COR-L47 (cell line): ENCODE measurements at places on chromosomes 2 and 18.

DNA sequence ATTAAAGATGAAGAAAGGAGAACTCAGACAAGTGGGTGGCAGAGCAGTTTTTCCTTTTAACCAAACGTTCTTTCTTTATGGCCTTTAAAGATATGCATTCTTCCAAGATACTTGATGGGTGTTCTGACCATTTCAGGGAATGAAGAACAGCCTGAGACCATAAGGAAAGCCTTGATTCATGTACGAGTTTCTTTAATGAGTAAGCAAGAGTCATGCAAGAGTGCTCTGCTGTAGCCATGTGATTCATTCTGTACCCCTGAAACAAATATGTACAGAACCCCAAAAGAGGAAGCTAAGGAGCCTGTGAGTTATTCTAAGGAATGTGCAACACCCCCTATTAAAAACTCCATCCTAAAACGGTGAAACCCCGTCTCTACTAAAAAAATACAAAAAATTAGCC lies 372.8 kb downstream of the MTX2 start:
- no peak for DNase-seq

- DNase-seq = no peak
Observed at GRCh38 chr2:1645761-1646476, 98.4 kb downstream of the PXDN start.

DNA sequence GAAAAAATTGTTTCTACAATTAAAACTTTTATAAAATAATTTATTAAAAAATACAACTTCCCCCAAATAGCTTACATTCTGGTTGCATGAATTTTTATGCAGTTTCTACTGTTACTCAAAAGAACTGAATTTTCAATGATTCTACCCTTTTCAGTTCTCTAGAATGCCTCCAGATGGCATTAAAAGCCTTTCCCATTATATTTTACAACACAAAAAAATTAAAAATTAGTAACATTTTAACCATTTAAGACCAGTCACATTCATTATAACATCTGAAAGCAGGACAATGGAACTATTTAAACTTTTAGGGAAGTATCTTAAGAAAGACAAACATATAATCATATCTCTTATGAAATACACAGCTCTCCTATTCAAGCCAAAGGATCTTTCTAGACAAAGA lies 236.0 kb upstream of the REV1 start:
- DNase-seq = no peak

- no peak for DNase-seq
Observed at GRCh38 chr18:36530676-36531405, 233.3 kb downstream of the FHOD3 start.

GRCh38 chr2:71711133-71711855 lies 257.9 kb downstream of the DYSF start:
- DNase-seq = no peak
